Activated naive CD8-positive, alpha-beta T cell treated with anti-CD3 and anti-CD28 coated beads, Interleukin-2, amount 50 U/mL, for 24 hours (primary cell): ENCODE measurements at places on chromosomes 6 and 20.
A peak's percentile ranks its signal among the peaks of the same experiment; 100 is the strongest.

DNA sequence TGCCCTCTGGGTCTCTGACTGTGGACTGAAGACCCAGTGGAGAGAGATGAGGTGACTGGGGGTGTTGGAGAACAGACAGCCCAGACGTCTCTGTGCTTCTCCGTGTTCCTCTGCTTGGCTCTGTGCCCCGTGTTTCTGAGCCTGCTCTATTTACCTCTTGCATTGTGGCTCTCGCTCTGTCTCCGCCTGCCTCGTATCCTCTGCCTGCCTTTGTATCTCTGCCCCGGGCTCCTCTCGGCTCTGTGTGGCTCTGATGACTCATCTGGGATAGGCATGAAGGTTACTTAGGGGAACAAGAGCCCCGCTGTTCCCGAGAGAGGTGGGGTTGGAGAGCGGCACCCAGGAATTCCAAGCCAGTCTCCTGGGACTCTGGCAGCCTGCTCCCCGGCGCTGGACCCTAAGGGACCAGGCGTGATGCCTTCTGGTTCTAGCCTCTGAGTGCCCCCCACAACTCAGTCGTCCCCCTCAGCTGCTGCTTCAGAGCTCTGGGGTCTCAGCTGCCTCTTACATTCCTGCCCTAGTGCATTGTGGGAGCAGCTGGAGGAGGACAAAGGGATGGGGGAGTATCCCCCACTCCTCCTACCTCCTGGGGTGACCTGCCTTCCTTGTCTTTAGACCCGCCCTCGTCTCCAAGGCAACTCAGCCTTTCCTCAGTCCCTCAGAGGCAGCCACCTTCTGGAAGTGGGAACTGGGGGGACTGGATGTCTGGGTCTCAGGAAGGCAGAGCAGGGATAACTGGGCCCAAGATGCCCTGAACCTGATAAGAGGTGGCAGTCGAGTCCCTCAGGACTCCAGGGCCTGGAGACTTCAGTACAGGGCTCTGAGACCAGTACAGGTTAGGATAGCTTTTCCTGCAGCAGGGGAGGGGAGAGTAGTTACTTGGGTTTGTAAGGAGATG is 1.9 kb downstream of the DDR1 start:
- DNase-seq = peak; percentile 13

GRCh38 chr6:15770347-15771143 is 107.7 kb upstream of the DTNBP1 start:
- DNase-seq = peak; percentile 12

DNA sequence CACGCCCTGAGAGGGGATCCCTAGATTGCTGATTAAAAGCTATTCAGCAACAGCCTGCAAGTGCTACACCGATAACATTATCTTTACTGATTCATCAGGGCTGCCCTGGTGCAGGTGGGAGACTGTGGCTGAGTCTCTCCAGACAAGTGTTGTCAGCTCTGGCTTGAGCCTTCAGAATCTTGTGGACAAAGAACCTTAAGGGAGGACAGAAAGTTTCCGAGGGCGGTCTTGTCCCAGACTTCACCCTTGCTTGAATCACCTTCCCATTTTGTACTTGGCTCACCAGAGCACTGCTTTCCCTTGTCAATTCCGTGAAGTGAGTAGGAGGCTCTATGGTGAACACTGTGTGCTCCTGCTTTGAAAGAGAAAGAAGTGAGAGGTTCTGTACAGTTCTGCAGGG is 88.6 kb upstream of the PCSK2 start:
- no peak for DNase-seq

GRCh38 chr6:111121789-111122350 is 34.6 kb downstream of the SLC16A10 start:
- DNase-seq = peak; percentile 5

- DNase-seq = no peak
Observed at GRCh38 chr20:753136-753535, 15.2 kb downstream of the SLC52A3 start.

DNA sequence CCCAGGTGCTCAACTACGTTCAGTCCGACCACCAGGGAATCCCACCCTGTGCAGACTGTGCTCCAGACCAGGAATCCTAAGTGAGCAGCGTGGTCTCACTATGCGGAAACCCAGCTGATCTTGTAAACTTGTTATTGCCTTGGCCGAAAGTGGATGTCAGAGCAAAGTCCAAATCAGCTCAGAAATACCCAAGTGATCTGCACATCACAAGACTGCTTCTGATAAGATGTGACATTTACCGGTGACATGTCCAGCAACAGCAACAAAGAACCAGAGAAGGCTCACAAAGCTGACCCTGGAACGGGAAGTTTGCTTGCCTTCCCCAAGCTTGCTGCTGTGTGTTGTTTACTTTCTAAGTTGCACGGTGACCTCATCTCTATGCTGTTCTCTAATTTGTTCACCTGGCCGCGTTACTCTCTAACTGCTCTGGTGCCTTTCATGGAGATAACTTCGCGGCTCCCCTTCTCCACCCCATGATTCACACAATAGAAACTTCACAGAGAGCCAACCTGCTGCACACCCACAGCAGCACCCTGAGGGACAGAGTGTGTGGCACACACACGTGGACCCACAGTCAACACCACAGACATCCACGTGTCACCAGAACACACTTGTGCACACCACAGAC is 1.7 kb downstream of the BNIP5 start:
- DNase-seq = no peak

GRCh38 chr6:53043581-53043980 is 21.6 kb upstream of the FBXO9 start:
- no peak for DNase-seq

GRCh38 chr6:37936906-37937305 is 117.4 kb downstream of the ZFAND3 start:
- DNase-seq = no peak

- no peak for DNase-seq
Observed at GRCh38 chr20:61805365-61805764, 260.3 kb downstream of the TAF4 start.

- DNase-seq = no peak
Observed at GRCh38 chr6:36355819-36356218, 19.1 kb upstream of the BNIP5 start.

- DNase-seq = no peak
Observed at GRCh38 chr6:30156262-30156599, 4.8 kb downstream of the TRIM10 start.

DNA sequence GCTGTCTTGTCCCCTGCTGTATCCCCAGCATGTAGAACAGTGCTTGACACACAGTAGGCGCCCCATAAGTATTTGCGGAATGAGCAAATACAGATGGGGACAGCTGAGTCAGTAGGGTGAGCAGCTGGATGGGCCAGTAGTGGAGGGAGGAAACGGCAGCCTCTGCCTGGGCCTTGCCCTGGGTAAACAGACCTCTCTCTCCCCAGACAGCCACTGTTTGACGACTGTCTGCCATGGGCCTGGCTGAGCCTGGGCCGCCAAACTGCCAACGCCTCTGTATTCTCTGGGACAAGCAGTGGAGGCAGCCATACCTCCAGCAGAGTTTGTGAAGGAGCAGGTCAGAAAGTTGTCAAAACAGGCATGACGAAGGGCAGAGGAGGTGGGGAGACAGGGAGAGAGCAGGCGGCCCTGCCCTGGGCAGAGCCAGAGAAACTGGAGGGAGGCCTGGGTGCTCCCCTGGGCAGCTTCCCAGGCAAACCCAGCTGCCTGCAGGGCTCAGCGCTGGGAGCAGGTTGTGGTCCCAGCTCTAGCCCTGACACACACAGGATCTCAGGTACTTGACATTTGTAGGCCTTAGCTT is 15.2 kb downstream of the HNF4A start:
- DNase-seq = no peak

DNA sequence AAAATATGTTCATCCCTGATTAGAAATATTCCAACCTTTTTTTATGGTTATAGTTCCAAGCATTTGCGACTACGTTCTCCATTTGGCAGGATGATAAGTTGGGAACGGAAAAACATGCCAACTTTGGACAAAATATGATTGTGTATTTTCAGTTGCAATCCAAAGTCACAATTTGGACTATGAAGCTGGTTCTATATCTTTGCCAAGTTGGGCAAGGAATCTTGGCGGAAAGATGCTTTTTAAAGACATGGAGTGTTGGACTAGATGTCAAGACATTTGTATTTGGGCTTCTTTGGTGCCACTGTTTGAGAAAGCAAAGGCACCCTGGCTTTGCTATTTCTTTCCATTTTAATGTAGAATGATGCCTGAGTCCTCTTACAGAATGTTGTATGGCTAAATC is 33.3 kb upstream of the JAG1 start:
- DNase-seq = no peak

GRCh38 chr6:140544431-140544830 is 1170.0 kb upstream of the CITED2 start:
- DNase-seq = no peak

- peak; percentile 19 for DNase-seq
Observed at GRCh38 chr20:5674176-5674660, 76.0 kb upstream of the SHLD1 start.

GRCh38 chr20:32343439-32343838 is 14.7 kb upstream of the ASXL1 start:
- no peak for DNase-seq

GRCh38 chr6:45001663-45002062 is 326.5 kb upstream of the RUNX2 start:
- no peak for DNase-seq

DNA sequence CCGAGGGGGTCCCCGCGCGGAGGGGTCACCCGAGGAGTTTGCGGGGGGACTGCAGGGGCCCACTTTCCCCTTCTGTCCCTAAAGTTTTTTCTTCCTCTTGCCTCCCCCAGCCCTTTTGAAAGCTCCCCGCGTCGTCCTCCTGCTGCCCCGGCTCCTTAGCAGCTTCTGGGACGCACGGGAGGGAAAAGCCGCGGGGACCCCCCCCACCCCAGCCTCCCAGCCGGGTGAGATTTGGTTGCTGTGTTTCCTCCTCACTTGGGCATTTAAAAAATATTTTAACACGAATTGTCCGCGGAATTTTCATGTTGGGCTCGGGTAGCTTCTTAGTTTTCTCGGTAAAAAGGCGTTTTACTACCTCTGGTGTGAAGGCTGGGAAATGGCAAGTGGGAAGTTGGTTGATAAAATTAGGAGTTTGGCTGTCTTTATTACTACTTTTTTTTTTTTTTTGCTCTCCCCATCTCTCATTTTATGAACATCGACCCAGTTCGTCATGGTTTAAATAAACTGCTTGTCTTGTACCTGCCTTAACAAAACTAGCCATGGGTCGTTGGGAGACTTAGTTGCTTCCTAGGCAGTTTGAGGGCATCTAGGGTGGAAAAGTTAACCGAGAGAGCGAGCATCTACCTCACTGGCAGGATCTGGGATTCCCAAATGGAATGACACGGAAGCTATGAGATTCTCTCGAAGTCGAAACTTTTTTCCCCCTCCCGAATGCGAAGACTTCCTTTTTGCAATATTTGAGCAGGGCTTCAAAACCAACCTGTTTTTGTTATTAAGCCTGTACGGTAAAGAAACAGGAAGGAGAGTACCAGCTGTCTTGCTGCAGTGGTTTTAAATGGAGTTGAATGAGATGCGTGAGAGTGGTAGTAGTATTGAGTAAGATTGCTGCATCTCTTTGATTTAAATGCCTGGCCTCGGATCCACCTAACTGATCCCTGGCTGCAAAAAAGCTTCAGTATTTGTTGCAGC is 868 bp downstream of the NCOA3 start:
- DNase-seq = peak; percentile 35

GRCh38 chr20:8032499-8032898 is 12.9 kb upstream of the TMX4 start:
- no peak for DNase-seq

- DNase-seq = no peak
Observed at GRCh38 chr6:104686550-104687175, 173.1 kb downstream of the HACE1 start.

DNA sequence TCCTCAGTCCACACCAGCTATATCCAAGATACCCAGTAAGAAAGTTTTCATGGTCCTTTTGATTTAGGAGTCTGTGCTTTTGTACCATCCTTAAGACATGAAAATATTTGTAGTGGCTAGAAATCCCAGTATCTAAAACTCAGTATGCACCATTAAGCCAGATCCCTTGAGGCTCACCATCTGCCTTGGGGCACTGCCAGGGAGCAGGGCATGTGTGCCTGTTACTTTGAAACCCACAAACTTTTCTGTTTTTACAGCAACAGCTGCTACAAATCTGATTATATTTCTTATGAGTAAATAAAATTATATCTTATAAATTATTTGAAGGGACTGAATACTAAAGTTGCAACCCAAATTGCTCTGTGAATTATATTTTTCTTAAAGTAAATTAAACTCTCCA is 290.5 kb upstream of the MANEA start:
- no peak for DNase-seq

DNA sequence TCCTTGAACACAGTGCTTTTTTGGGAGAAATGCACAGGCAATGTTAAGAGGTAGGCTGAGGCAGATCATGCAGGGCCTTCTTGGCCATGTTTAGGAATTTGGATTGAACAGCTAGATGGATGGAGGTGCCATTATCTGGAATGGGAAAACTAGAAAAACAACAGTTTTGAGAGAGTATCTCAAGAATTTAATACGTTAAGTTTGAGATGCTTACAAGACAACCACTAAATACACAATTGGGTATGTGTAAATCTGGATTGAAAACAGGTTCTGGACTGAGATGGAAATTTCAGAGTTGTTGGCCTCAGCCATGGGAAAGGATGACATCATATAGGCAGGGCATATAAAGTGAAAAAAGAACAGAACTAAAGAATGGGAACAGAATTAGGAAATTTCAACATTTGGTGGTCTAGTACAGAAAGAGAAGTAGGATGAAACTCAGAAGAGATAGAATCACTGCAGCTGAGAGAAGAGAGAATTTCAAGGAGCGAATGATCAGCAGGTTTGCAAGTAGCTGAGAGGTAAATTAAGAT is 37.1 kb downstream of the NCOA7 start:
- no peak for DNase-seq

- no peak for DNase-seq
Observed at GRCh38 chr20:5829241-5829809, 79.1 kb downstream of the SHLD1 start.

- no peak for DNase-seq
Observed at GRCh38 chr20:19025430-19026120, 186.9 kb upstream of the SLC24A3 start.

DNA sequence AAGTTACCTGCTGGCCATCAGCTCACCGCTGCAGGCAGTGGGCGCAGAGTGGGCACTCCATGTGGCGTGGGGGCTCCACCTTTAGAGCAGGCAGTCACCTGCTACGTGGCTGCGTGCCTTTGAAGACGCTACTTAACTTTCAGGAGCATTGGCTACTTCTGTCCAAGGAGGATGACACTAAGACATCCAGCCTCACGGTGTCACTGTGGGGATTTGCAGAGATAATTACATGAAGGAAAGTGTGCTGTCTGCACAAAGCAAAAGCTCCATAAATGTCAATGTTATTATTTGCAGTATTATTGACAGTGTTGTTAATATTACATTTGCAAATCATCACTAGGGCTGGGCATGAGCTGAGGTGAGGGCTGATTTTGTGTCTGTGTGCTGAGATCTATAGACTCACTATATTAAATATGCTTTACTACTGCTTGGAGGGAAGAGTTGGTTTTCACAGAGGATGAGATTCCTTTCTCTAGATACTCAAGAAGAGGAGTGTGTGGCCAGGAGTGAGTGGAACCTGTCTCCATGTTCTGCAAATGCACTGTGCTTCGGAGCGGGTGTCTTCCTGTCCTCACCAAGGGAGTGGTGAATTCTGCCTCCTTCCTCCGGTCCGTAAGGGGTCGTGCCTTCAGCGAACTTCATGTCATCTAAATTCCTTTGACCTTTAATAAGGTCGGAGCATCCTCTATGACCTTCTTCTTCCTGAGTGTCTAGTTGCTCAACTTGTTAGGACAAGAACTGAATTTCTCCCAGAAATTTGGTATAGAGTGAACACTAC is 165.8 kb upstream of the SYNDIG1 start:
- no peak for DNase-seq
